ACHN (cell line): ENCODE measurements at places on chromosomes 7 and 10.

DNA sequence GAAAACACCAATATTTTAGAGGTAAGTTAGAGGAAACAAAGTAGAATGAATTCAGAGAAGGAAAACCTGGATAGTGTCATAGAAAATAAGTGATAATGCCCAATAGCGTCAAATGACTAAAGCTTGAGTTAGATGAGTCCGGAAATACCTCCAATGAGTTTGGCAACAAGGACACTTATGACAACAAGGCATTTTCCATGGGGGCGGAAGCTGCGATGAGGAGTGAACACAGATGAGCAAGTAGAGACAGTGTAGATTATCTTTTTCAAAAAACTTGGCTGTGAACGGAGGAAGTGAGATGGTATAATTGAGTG, 383 bp upstream of the R3HCC1L start:
- DNase-seq, result no peak

DNA sequence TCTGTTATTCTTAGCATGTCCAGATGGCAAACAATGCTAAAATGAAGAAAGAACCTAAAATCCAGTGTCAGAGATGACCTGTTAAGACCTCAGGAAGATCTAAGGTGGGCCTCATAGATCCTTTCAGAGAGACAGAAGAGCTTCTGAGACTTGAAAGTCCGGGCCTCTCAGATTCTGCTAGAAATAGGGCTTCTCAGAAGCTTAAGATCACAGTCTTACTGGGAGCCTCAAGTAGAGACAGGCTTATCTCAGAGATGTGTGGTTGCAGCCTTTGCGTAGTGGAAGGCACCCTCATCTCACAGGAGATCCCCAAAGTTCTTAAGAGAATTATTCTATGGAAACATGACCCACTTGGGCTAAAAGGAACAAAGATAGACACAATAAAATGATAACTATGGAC, 642.8 kb downstream of the TNS3 start:
- no peak for DNase-seq

DNA sequence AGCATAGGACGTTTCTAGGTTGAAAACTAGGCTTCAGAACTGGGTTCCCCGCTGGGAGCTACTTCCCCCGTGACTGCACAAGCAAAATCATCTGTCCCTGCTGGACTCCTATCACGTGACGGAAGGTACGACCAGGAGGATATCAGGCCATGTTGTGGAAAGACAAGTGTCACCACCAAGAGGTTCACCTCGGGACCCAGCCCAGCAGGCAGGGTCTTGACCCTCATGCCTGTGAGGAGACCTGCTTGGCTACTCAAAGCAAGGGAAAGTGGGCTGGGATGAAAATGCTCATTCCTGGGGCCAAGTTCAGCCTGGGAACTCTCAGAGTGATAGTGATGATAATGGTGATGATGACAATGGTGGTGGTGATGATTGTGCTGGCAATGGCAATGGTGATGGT, 32.3 kb upstream of the DPYSL4 start:
- no peak for DNase-seq

DNA sequence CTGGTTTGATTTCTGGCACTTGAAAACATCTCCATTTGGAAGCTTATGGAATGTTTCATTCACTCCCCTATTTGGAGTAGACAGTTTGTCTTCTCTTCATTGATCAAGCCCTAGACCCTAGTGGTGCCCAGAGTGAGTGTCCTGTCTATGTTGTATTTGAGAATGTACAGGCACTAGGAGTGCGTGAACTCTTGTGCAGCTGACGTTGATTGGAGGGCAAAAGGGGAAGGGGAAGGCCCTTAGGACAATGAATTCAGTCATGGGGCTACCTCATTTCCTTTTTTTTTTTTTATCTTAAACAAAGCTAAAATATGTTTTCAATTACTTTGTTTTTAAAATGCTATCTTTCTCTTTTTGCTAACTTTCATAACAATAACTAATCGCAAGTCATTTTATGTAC, 66.5 kb downstream of the ADD3 start:
- DNase-seq, result no peak

DNA sequence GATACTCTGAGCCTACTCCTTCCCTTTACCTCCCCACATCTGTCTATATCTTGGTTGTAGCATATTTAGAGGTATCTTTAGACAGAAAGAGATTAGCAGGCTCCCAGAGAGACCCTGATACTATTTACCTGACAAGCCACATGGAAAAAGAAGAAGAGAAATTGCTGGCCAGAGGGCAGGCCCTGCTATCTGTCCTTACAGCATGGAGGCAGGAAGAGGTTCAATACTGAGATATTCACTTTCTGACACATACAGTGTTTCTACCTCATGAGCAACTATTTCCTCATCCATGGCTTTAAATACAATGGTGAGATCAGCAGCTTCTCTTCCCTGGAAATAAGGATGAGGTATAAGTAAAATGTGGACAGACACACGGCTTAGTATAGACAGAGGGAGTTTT, 33.9 kb upstream of the TSPAN13 start:
- DNase-seq, result no peak

- DNase-seq, result no peak
Observed at GRCh38 chr7:140027858-140028257, 34.9 kb downstream of the PARP12 start.

- DNase-seq, result no peak
Observed at GRCh38 chr7:132200141-132200540, 376.1 kb downstream of the PLXNA4 start.

DNA sequence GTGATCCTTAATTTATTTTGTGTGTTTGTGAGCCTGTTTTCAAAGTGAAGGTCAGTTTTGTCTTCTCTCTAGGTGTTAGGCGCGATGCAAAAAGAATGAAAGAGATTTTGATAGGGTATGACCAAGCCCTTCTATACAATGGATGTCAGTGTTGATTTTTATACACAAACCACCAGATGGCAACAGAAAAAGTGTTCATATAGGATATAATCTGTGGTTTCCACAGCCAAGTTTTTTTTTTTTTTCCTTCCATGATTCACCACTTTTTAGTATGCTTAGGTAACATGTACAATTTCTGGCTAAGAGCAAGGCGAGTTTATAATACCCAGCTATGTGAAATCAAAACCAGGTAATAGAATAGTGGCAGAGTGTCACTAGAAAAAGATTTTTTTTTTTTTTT, 8.1 kb downstream of the SDK1 start:
- DNase-seq, result peak; percentile 11

DNA sequence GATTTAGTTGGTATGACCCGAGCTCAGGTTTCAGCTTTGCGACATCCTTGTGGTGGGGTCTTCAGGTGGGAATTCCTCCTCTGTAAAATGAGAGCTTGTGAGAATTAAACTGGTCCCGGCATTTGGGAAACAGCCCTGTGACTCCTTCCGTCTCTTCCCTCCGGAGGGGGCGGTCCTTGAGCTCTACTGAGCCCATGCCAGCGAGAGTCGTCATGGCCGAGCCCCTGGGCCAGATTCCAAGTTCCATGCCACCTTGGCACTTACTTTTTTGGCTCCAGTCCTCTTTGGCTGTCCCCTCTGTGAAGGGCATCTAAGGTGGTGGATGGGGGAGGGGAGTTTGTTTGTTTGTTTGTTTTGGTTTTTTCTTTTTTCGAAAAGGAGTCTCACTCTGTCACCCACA, 47.6 kb downstream of the GTF2IRD1 start:
- no peak for DNase-seq

DNA sequence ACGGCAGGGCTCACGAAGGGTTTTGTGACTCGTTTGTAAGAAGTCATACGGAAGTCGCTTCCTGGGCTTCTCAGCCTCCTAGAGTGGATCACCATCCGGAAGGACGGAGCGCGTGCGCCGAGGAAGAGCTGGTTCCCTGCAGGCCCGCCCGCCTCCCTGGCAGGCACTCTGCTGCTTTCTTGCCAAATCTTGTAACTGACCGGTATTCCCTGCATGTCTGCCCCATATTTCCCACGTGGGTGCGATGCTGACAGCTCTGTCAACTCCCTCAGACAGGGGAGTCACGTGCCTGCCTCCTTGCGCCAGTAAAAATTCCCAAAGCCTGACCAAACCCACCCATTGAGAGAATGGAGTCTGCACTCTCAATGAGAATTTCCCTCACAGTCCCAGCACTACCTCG, 12.7 kb downstream of the SHH start:
- DNase-seq, result no peak

DNA sequence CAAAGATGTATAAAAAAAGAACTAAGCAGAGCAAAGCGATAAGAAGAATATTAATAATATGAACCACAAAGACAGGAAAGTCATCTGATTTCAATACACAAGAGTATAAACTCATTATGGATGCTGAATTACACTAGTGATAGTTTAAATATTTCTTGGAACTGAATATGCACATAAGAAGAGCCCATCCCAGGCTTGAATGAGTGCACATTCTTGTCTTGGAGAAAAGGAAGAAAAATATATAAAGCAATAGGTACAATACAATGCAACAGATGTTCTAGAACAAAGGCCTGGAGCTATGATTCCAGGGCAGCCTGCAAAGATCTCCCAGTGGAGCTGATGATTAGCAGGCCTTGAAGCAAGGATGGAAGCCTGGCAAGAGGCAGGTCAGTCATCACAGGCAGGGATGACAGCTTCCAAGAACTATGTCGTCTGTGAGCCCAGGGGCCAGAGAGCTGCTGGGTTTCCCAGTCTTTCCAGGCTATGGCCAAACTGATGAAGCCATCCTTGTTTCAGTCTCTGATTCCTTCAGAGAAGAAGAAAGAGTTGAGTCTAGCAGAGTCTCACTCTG, 277.6 kb downstream of the KCNMA1 start:
- DNase-seq, result no peak

DNA sequence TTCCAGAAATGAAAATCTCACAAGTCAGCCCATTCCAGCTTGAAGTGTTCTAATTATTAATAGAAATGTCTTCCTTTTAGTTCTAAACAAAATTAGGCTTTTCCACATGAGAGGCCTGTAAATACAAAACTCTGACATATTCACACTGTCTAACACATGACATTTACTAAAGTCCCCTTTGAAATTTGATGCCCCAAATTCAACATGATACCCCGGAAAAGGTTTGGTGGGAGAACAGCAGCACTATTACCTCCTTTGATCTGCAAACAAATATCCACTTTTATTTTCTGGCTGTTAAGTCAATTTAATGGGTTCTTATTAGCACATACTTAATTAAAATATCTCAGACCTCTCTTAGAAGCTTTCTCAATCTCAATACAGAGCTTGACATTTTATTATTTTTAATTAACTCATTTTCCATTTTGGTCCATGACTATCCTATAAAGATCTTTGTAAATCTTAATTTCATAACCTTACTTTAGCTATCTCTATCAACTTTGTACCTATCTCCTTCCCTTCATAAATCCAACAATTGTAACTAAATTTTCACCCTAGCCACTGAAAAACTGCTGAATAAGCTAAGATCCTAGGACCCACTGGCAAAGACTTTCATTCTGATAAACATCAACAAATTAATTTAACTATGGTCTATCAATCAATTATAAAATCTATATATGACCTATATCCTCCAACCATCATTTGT, 63.2 kb downstream of the USP6NL start:
- DNase-seq, result no peak

- DNase-seq, result peak; percentile 65
Observed at GRCh38 chr7:74544706-74545469, 91.2 kb downstream of the GTF2IRD1 start.

DNA sequence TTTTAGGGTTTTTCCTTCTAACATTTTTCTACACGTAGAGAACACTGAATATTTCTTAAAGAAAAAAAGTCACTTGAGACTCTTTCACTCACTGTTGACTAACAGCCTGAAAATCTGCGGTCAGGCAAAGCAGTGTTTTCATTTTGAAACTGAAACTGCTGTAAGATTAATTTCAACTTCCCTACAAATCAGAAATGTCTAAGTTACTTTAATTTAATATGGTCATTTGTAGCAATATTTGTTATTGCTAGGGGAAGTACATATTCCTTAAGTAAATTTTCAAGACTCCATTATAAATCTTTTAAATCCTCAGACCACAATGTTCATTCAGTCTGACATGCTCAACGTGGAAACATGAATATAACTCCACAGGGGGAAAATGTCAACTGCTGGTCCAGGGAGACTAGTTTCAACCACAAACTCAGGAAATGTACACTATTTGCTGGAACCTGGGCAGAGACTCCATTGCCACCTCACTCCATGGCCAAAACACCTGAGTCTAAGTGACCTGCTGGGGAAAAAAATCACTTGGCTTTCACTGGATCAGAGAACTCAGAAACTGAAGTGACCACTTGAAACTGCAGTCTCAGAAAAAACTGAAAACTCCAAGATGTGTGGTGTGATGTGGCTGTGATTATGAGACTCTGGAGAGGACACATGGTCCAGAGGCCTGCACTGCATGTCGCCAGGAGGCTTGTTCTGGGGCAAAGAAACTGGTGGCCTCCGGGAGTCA, 161.2 kb downstream of the TAX1BP1 start:
- peak; percentile 71 for DNase-seq

DNA sequence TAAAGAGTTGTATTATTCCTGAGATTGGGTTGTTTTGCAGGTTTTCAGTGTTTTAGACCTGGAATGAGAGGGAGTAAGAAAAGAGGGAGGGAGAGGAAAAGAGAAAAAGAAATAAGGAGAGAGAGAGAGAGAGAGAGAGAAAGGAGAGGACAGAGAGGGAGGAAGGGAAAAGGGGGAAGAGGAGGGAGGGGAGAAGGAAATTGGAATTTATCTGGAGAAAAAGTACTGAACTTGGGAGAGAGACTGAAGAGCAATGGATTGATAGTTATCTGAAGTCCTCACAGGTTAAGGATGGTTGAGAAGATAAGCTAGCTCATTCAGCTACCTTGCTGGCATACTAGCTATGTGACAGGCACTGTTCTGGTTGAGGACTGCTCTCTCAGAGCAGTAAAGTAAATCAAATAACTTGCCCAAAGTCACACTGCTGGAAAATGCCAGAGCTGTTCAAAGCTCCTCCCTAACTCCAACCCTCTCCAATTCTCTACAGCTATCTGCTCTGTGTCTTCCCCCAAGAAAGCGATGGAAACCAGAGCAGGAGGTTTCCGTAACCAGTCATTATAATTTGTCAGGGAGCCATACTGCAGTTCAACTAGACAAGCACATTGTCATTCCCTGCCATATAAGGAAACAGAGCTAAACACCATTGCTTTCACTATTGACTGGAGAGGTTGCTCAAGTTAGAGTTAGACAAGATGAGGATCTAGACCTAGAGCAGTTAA, 10.7 kb downstream of the CALD1 start:
- no peak for DNase-seq

DNA sequence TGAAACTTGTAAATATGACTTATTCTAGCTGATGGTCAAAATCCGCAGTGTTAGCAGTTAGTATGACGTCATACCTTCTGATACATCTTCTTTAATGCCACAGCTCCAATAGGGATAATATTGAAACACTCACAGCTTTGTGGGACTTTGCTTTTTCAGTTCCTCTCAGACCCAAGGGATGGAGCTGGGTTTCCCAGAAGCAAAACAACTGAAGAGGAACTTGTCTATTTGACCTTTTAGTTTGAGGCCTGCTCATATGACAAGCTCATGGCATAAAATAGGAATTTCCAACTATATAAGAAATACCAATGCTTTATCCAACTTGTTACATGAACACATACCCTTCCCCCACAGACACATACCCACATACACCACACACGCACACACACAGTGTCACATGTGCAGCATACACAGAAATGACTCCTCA, 31.6 kb upstream of the C10orf67 start:
- no peak for DNase-seq

- DNase-seq, result no peak
Observed at GRCh38 chr10:124913167-124913566, 28.8 kb upstream of the ZRANB1 start.

GRCh38 chr7:103988468-103989199, 824 bp downstream of the RELN start:
- DNase-seq, result peak; percentile 27

GRCh38 chr7:116717137-116717536, 45.1 kb downstream of the MET start:
- peak; percentile 48 for DNase-seq
